ENCODE measurements at places on chromosomes 12 and 14. TPM values are rescaled to one million over a fixed set of nuclear protein-coding genes. Genes with fewer than 3 reads are reported as not detected.
A peak's percentile ranks its signal among the peaks of the same experiment; 100 is the strongest.

GRCh38 chr12:124861898-124862676 is 1.6 kb downstream of the SCARB1 start:
- DNase-seq = no peak

GRCh38 chr14:89534902-89535685 is 118.1 kb upstream of the FOXN3 start:
- DNase-seq = peak; percentile 45

- no peak for DNase-seq
Observed at GRCh38 chr14:73243341-73243740, 6.0 kb downstream of the PAPLN start.

GRCh38 chr12:41527534-41528116 is 339.5 kb downstream of the PDZRN4 start:
- no peak for DNase-seq

HOXC13 gene
- total RNA-seq = 31.2 TPM

RNFT2 gene
- total RNA-seq = 5.7 TPM

DNA sequence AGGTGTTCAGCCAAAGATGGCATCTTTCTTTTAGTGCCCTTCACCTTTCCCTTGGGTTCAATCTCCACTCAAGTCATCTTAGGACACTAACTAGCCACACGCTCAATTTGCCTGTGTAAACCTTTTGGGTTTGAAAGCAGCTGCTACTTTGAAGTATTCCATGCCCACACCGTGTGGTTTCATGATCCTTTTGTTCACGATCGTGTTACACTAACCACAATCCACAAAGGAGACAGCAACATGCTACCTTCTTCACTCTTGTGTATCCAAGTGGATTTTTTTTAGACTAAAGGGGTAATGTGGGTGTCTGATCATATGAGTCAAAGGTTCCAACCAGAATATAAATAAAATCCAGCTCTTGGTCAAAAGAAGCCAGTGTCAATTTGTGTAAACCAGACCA is 122.7 kb upstream of the FAR2 start:
- peak; percentile 65 for DNase-seq

DNA sequence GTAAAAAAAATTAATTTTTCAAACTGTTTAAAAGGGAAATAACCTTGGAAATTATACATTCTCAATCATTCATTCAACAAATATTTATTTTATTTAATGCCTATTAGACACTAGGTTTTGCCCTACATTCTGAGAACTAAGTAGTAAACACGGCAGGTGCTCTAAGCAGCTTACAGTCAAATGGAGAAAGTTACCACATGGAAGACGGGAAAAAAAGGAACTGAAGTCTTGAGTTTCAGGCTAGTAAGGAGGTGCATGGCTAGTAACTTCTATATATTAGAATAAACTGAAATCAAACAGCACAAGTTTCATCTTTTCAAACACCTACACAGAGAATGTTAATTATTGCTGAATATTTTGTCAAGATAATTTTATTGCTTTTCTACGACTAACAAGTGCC is 52.9 kb downstream of the C12orf42 start:
- no peak for DNase-seq

GRCh38 chr12:102508052-102508451 is 27.7 kb upstream of the IGF1 start:
- DNase-seq = no peak

DNA sequence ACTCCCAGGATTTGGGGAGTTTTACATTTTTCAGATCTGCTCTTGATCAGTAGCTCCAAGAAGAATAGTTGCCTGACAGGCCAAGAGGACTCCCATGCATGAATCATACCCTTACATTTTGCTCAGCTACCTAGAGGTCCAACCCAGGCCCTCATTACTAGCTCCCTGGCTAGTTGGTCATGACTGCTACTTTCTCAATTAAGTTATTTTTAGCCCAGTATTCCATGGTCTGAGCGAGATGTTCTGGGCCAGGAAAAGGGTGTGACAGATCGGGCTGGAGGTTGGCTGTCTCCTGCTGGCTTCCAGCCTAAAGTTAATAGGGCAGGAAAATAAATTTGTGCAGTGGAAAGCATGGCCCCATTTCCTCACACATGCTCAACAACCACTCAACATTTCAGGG is 379.2 kb downstream of the GRIN2B start:
- DNase-seq = no peak

GRCh38 chr14:89927186-89927865 is 27.2 kb downstream of the EFCAB11 start:
- no peak for DNase-seq

DNA sequence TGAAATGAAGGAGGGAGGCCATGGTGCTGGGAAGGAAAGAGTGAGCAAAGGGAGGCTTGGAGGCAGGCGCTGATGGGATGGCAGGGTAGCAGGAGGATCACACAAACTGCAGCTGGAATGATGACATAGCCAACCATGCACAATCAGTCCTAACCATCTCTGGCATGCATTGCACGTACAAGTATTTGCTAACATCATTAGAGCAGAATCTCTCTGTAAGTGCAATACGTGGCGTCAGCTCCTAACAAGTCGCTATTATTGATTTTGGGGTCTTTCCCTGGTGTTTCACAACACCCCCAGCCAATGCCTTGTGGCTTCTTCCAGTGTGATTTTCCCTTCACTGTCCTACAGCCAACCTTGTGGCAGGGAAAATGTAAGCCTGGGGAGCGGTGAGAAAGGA is 18.5 kb downstream of the BDKRB1 start:
- no peak for DNase-seq

- DNase-seq = peak; percentile 32
Observed at GRCh38 chr14:91383439-91383838, 34.2 kb downstream of the CCDC88C start.

- DNase-seq = no peak
Observed at GRCh38 chr14:105927096-105928060, 401.0 kb downstream of the TMEM121 start.

- no peak for DNase-seq
Observed at GRCh38 chr14:28143316-28143715, 623.3 kb upstream of the FOXG1 start.

- no peak for DNase-seq
Observed at GRCh38 chr12:39813776-39814175, 194.2 kb upstream of the ABCD2 start.

YLPM1 gene
- total RNA-seq = 11.3 TPM

- DNase-seq = peak; percentile 82
Observed at GRCh38 chr14:46048127-46048526, 603.5 kb downstream of the RPL10L start.

CCDC60 gene
- total RNA-seq = not detected

DNA sequence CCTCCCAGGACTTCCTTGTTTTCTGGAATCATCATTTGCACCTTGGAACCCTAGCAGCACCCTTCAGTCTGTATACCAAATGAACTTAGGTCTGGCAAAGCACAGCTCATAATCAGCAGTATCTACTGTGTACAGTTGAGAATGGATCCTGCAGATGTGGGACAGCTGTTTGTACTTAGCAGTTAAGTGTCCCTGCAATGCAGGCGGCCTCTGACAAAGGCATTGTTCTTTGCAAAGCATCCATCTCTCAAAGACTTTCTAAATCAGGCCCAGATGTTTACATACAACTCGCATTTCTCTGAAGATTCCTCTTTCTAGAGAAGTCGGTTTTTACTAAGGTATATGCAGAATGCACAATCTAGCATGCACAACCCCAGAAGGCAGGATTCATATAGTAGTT is 170.5 kb upstream of the RBM19 start:
- DNase-seq = no peak

SOX5 gene
- 4.1 TPM for total RNA-seq

NGB gene
- not detected for total RNA-seq

- DNase-seq = peak; percentile 37
Observed at GRCh38 chr12:100267603-100268281, 765 bp downstream of the SCYL2 start.

TPPP2 gene
- not detected for total RNA-seq

DNA sequence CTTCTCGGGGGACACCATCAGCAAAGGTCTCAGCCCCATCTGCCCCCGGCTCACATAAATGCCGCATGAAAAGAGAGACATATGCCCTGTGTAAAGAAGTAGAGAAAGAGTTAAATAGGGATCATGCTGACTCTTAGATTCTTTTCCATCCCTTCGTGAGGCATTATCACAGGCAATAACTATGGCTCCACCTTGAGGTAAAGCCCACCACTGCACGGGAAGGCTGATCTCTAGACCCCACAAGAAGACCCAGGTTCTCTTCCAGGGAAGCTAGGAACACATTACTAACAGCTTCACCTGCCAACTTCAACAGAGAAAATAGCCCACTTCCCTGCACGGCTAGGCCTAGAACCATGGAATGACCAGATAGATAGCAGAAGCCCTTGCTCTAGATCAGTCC is 14.1 kb upstream of the NOP2 start:
- no peak for DNase-seq

- DNase-seq = no peak
Observed at GRCh38 chr14:74910556-74910955, 12.5 kb downstream of the RPS6KL1 start.

RABGGTA gene
- total RNA-seq = 15.4 TPM

GRCh38 chr12:82437744-82438143 is 79.4 kb downstream of the METTL25 start:
- DNase-seq = no peak

DNA sequence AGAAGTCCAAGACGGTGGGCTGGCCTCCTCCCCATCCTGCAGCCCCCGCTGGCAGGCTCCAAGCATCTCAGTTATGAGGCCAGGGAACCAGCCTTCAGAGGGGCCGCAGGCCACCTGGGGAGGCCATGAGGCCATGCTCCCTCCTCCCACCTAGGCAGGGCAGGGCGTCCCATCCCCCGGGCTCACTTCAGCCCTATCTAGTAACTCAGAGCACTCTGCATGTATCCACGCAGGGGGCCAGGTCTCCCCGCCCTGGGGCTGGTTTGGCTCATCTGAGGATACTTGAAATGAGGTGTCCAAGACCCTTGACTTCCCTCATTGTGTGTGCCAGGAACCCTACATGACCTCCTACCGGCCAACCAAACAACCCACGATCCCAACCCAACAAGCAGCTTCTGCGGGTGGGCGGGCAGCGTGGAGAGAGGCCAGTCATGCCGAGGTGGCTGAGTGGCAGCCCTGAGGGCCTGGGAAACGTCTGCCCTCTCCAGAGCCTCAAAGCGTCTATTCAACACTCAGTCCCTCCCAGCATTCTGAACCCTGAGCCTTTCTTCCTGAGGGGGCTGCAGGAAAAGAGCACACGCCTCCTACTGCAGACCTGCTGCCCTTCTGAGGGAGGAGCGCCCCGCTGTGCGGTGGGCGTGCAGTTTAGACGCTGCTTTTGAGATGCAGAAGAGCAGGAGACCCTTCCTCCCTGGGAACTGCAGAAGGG is 16.8 kb downstream of the ISCA2 start:
- peak; percentile 55 for DNase-seq

- peak; percentile 57 for DNase-seq
Observed at GRCh38 chr14:76386944-76387782, 11.2 kb downstream of the ESRRB start.

All from M059J (cell line).